ENCODE measurements at places on chromosomes 4 and X.

GRCh38 chrX:76148753-76149152 lies 24.1 kb upstream of the PBDC1 start:
- DNase-seq = no peak

GRCh38 chr4:104491481-104492182 lies 3.1 kb downstream of the CXXC4 start:
- no peak for DNase-seq

- no peak for DNase-seq
These were observed 12.7 kb downstream of the FRAS1 start for GRCh38 chr4:78069859-78070258.

- no peak for DNase-seq
These were observed 379.1 kb downstream of the AR start for GRCh38 chrX:67922966-67923365.

DNA sequence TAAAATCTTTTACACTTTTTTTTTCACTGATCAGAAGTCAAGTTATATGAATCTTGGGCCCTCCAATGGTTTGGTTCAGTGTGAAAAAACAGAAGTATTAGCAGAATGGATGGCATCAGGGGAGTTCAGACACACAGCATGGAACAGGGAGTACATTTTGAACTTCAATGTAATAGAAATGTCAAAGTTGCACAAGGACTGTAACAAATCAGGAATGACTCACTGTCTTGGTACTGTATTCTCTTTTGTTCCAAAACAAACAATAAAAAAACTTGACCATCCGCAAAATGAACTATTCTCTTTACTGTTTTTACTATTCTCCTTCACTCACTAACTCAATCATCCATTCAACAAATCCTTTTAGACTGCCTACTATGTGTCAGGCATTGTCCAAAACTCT lies 401.0 kb downstream of the FSTL5 start:
- no peak for DNase-seq

GRCh38 chrX:133384454-133384853 lies 30.8 kb downstream of the GPC4 start:
- DNase-seq = no peak

GRCh38 chr4:85688055-85688740 lies 213.2 kb downstream of the ARHGAP24 start:
- DNase-seq = no peak

- DNase-seq = no peak
These were observed 125.5 kb downstream of the OPHN1 start for GRCh38 chrX:68307769-68308168.

DNA sequence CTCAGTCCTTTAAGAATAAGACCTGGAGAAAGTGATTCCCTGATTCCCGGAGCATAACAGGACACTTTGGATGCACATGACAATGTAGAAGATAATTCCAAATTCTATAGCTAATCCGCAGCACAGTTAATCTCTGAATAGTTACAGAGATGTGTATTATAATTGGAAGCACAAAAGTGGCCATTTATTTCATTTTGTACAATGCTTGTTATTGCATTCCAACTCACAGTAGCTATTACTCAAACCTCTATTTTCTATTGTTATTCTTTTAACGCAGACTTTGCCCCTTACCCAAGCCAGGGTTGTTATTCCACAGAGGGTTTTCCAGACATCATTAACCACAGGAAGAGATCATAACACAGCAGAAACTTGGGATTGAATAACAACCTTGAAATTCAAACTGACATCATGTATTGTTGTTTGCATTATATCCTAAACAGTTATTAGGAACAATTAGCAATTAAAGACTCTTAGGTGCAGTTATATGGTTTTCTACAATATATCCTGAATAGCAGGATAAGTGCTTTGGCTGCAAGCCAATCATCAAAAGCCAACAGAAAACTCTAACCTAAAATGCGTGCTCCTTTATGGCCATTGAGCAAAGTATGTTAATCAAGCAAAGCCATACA lies 984.0 kb upstream of the TENM3 start:
- DNase-seq = no peak

- no peak for DNase-seq
These were observed 6.6 kb downstream of the KLHL15 start for GRCh38 chrX:24020306-24020876.

DNA sequence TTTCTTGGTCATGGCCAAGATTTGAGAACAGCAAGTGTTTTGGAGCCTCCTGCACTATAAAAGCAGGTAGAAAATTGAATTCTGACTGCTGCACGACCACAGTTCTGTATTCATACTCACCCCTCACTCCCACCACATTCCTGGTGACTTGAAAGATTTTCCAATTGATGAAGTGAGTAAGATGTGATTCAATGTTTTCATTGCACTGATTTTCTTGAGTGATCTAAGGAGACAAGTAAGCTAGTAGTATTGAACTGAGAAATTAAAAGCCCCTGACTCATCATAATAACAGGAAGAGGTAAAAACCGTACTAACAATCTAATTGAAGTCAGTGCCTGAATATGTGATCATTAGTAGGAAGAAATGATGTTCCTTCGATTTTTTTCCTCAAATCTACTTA lies 6.1 kb upstream of the SEC24D start:
- no peak for DNase-seq

GRCh38 chrX:70969635-70970481 lies 39.0 kb upstream of the SLC7A3 start:
- no peak for DNase-seq

GRCh38 chr4:41935652-41936021 lies 408 bp downstream of the TMEM33 start:
- no peak for DNase-seq

DNA sequence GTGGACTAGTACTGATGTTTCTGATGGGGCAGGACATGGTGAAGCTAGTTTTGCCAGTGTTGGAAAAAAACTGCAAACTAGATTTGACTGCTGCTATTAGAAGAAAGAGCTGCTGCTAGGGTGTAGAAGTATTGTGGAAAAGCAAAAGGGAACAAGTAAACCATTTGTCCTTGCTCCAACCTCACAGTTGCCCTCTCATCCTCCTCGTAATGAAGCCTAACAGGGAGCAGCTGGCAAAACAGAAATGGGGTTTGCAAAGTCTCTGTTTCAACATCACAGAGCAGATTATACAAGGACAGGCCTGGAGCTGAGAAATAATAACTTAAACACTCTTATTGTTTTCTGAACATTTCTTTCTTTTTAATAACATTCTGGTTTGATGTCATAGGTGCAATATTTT lies 346.2 kb downstream of the MAGEB5 start:
- DNase-seq = no peak

- no peak for DNase-seq
These were observed 119.7 kb downstream of the SHOX start for GRCh38 chrX:750263-750662.

GRCh38 chr4:137640838-137641158 lies 108.5 kb upstream of the PCDH18 start:
- DNase-seq = no peak

- DNase-seq = no peak
These were observed 1.1 kb downstream of the RNF150 start for GRCh38 chr4:141132072-141132708.

- DNase-seq = no peak
These were observed 127.5 kb upstream of the AFF2 start for GRCh38 chrX:148372925-148373324.

DNA sequence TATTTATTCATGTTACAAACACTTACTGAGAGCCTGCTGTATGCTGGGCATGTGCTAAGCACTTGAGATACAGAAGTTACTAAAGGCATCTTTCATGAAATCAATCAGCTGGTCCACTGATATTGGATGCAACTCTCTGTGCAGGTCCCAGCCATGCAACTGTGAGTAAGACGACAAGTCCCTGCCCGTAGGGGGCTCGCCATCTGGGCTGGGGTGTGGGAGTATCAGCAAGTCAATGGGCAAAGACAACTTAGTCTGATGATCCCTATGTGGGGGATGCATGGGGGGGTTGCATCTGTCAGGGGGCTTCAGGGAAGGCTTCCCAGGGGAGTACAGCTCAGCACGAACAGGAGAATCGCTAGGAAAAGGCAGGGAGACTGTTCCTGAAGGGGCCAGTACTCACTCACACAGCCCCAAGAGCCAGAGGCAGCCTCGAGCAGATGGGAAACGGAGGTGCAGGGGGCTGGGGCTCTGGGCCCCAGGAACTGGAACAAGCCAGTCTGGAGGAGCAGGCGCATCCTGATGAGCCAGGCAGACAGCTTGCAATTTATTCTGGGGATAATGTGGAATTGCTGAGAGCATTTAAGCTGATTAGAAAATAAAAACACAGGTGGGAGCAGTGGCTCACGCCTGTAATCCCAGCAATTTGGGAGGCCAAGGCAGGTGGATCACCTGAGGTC lies 40.2 kb downstream of the CRMP1 start:
- DNase-seq = no peak

DNA sequence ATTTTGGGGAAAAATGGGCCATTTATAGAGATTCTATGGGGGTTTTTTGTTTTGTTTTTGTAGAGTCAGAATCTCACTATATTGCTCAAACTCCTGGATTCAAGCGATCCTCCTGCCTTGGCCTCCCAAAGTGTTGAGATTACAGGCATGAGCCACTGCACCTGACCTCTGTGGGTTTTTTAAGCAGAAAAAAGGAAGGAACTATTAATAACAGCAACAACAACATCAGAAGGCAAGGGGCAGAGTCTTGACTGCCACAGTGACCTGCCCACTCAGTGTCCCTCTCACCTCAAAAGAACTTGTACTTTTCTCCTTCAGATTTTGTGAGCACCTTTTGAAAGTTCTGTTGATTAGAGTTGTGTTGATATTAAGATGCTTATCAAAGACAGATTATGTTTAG lies 48.1 kb downstream of the FNIP2 start:
- DNase-seq = no peak

DNA sequence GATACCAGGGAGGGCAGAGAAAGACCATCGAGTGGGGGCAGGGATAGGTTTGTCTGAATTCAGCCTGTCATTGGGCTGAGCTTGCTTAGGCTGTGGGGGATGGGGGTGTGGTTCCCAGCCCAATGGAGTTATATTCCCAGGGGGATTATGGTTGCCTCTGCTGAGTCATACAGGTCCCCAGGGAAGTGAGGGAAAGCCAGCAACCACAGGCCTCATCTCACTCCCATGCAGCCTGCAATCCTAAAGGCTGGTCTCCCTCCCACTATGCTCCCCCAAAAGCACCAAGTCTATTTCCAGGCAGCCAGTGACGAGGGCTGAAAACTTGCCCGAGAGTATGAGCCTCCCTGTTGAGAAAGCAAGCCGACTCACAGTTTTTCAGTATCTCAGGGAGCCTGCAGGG lies 39.3 kb downstream of the AFM start:
- no peak for DNase-seq

DNA sequence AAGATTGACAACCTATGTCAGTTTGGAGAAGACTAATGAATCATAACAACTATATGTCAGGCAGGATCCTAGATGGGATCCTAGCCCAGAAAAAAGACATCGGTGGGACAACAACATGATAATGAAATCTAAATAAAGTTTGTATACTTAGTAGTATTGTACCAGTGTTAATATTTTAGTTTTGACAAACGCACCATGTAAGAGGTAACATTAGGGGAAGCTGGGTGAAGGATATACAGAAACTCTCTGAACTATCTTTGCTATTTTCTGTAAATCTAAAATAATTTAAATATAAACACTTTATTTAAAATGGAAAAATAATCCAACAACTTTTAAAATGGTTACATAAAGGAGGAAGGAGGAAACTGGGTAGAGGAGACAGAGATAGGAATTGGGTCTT lies 105.6 kb upstream of the AP1S2 start:
- no peak for DNase-seq

DNA sequence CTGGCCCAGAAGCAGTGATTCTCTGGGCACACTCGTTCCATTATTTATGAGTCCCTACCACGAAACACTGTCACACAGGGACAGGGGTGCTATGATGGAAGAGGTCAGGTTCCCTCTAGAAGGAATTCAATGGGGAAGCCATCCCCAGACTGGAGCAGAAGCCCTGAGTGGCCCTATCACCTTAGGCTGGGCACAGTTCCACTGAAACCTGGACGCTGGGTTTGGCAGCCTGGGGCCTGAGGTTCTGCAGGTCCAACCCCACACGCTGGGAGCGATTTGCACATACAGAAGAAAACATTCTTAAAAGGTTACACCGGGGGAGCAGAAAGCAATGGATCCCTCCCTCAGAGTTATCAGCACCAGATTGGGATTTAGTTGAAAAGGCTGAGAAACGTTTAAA lies 63.3 kb downstream of the PHKA2 start:
- DNase-seq = no peak

- no peak for DNase-seq
These were observed 164.9 kb downstream of the DHX15 start for GRCh38 chr4:24419181-24420034.

DNA sequence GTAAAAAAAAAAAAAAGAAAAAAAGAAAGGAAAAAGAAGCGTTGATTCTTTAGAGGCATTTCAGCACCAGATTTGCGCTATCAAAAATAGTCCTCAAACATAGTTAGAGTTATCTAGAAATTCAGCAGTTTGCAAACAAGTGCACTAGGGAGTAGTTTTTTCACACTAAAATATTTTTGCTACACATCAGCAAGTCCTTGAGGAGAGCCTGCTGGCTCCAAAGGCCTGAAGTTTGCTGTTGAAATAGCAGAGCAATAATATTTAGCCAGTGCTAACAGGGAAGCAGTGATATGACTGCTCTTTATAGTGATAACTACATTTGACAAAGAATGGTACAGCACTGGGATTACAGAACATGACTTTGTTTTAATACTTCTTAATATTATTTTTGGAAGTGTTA lies 472.2 kb downstream of the PCDH7 start:
- DNase-seq = no peak
